ENCODE measurements at places on chromosomes 4 and X. TPM values are rescaled to one million over a fixed set of nuclear protein-coding genes. Genes with fewer than 3 reads are reported as not detected.

The NEIL3 gene
- 8.4 TPM for total RNA-seq

The KCNIP4 gene
- total RNA-seq: not detected

The SPANXA1 gene
- 0.23 TPM for total RNA-seq

The CYTL1 gene
- total RNA-seq: not detected

The LUZP4 gene
- total RNA-seq: not detected

The JAKMIP1 gene
- total RNA-seq: 0.05 TPM

The CYBB gene
- total RNA-seq: 0.02 TPM

The NSUN7 gene
- 0.43 TPM for total RNA-seq

Data from A549 treated with Hydrocortisone at 1 μM for 4 hours (cell line).